Stimulated activated CD8-positive, alpha-beta memory T cell treated with anti-CD3 and anti-CD28 coated beads, Interleukin-7, amount 100 ng/mL, for 24 hours (primary cell): ENCODE measurements at places on chromosomes 2 and 18.

- DNase-seq: no peak
These were observed 181.3 kb upstream of the ZNF521 start for GRCh38 chr18:25533218-25533617.

DNA sequence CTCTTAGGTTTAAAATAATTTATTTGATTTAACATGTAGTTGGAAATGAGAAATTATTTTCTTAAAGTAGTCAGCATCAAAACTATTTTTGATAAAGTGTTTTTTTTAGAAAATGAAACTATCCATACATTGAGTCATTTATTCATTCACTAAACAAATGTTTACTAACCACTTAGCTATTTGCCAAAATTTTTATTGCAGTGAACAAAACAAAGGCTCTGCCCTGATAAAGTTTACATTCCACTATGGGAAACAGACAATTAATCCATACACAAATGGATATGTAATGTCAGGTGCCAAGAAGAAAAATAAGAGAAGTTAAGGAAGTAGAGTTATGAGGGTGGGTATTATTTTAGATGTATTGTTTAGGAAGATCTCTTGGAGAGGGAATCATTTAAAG, 19.1 kb upstream of the CCDC178 start:
- DNase-seq: no peak

GRCh38 chr2:206472094-206472493, 28.8 kb downstream of the ADAM23 start:
- no peak for DNase-seq

- no peak for DNase-seq
These were observed 270.3 kb downstream of the NEDD4L start for GRCh38 chr18:58314284-58314683.

- no peak for DNase-seq
These were observed 113.1 kb downstream of the CYP26B1 start for GRCh38 chr2:72034353-72035095.

DNA sequence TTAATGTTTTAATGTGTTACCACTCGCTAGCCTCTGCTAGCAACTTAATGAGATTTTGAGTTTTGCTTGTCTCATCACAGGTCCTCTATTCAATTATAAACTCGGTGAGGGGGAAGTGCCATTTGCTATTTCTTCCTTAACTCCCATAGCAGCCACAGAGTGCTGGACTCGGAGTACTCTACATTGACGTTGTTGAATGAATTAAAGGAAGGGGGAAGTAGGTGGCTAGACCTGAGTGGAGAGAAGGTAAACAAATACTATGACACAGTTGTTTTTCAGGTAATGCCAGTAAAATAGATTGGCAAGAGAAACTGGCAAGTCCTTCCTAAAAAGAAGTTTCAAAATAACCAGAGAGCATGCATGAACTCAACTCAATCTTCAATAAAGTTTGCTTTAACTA, 339.3 kb downstream of the HRH4 start:
- no peak for DNase-seq

DNA sequence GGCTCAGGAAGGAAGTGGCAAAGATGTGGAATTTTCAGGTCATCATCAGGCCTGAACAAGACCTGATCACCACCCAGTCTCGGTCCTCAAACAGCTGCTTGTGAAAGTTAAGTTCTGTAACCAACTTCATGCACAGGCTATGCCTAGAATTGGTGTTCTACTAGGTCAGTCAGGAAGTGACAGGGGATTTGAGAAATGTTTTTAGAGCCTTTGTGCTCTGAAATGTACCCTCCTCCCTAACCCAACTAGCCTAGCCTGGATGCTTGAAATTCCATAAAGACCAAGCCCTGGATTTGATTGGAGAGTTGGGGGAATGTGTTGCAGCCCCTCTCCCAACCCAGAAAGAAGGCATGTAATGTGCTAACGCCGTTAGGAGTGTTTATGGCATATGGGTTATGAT, 63.3 kb downstream of the TGOLN2 start:
- no peak for DNase-seq

- no peak for DNase-seq
These were observed 21.7 kb upstream of the CXCR4 start for GRCh38 chr2:136139631-136140030.

GRCh38 chr2:60567919-60568768, 14.7 kb upstream of the BCL11A start:
- no peak for DNase-seq

GRCh38 chr18:42092848-42093247, 137.8 kb downstream of the PIK3C3 start:
- no peak for DNase-seq

GRCh38 chr2:220219371-220219770, 591.9 kb downstream of the SLC4A3 start:
- no peak for DNase-seq

DNA sequence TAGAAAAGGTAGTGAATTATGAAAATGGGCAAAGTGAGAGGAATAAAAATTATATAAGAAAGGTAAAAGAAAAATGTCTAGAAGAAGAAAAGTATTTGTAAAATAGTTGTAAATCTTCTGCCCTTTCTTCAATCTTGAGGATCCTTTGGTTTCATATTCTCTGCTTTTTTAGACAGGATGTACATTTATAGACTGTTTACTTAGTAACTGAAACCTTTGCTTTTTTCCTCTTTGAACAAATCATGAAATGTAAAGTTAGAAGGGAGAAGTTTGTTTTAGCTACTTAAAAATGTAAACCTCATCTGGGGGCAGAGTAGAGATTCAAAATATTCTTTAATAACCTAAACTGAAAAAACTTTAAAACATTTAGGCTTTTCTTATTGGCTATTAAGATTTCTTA, 150.4 kb upstream of the ITGA4 start:
- no peak for DNase-seq

DNA sequence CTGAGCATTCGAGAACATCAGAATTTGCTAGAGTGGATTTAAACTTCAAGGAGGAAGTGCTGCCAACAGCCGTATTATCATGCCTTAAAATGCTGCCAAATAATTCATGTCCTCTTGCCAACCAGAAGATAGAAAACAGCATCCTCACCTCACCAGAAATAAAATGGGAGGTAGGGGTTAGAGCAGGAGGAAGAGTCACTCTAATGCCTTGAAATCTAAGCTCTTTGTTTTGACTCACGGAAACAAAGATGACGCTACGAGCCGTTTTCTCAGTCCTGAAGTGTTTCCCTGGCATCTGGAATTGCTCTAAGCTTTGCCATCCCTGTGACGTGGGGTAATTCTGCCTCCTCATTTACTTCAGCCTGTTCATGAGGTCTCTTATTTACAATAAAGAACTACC, 97.1 kb downstream of the PRPF40A start:
- DNase-seq: no peak

GRCh38 chr2:85453571-85453970, 35.1 kb downstream of the SH2D6 start:
- DNase-seq: no peak

DNA sequence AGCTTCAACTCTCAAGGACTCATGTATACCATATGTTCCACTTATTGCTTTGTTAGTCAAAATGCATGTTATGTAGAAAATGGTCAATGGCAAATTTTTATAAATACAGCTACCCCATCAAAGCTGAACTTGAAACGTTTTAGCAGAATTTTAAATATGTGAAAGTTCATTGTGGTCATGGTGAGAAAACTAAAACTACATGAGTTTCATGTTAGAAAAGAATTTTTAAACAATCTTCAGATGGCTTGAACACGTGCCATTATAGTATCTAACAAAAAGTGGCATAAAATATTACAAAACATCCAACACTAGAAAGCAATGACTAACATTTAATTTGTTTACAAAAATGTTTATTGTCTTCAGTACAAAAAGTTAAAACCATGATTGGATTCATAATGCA, 246.0 kb upstream of the KCNJ3 start:
- DNase-seq: no peak

DNA sequence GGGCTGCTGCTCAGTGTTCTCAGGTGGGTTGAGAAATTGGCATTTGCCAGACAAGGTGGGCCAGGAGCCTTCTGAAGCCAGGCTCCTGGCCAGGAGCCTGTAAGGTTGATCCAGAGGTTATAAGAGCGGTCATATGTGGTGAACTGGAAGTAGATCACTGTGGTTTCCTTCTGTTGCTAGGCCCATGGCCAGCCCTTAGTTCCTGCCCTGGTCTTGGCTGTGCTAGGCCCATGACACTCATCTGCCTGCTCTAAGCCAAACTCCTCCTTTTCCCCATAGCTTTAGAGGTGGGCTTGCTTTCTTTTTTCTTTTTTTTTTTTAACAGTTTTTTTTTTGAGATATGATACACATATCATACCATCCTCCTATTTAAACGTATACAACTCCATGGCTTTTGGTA, 5.0 kb upstream of the MGAT5 start:
- DNase-seq: no peak

GRCh38 chr2:60811491-60812375, 55.7 kb downstream of the PAPOLG start:
- no peak for DNase-seq

GRCh38 chr2:174054926-174055325, 89.8 kb upstream of the SP3 start:
- DNase-seq: no peak

DNA sequence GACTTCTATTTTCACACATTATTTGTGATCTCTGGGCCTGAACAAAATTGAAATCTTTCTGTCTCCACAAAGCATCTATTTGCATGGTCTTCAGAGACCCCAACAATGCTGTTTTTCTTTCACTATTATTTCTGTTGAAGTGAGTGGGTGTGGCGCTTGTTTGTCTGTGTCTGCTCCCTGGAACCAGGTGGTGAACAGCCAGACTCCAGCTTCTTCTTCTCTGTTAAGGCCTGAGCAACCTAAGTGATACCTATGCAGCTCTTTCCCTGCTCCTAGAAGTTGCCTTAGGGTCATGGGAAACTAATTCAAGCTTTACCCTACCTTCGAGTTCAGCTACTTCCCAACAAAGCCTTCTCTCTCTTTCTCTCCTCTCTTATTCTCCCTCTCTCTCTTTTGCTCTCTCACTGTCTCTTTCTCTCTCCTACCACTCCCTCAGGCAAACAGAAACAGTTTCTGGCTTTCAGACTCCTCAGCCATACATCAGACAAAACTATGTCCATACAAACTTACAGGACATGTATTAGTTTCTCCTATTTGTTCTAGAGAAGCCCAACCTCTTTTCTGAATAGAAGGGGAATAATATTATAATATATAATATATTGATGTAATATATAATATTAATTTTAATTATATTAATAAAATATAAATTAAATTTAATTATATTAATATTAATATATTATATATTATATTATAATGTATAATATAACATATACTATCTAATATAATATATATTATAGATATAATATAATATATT, 552.5 kb downstream of the DSC3 start:
- DNase-seq: no peak

DNA sequence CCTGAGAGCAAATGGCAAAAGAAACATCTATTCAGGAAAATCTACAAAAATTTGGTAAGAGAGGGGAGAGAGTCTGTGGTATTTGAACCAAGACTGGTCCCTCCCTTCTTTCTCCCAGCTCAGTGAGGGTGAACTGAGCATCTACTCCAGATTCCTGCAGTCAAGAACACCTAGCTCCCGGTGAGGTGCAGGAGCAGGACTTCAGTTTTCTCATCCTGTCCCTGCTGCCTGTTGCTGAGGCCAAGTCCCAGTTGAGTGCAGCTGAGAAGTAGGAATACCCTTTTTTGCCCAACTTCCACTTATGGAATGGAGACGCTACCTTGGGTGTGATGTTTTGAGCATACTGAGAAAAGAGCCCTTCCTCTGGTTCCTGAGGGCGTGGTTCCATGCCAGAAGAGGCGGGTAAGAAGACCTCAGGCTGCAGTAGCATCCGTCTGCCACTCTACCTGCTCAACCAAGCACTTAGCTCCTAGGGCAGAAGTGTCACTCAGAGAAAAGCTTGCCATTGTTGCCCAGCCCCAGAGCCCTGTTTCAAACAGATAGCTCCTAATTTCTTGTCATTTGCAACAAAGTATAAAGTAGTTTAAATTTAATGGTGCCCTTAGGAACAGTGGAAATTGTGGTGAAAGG, 112.9 kb downstream of the SOS1 start:
- DNase-seq: no peak

DNA sequence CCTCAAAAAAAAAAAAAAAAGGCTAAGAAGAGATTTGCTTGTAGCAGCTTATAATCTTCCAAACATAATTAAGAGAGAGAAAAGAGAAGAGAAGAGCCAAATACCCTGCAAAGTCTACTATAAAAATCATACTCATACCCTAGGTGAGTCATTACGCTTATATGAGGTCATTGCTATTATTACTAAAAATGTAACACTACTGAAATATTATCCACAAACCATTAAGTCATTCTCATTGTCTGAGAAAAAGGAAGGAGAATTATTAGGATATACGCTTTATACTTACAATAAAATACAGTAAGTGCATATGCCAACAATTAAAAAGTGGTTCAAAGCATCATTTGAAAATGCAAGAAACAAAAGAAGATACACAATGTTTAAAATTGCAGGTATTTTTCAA, 66.5 kb downstream of the COLEC12 start:
- DNase-seq: no peak

DNA sequence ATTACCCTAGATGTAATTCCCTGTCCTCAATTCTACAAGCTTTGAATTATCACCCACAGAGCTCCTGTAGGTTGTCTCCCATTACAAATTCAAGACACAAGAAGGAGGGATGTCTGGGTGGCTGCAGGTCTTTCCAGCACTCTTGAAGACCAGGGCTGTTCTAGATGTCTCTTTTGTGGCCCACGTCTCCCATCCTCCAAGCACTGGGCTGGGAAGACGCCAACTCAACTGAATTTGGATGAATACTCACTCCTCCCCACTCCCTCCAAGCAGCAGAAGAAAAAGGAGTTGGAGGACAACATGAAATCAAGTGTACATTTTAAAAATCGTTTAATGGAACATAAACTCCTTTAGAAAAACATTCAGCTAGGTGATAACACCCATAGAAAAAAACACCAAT, 31.2 kb downstream of the SMAD7 start:
- DNase-seq: no peak

DNA sequence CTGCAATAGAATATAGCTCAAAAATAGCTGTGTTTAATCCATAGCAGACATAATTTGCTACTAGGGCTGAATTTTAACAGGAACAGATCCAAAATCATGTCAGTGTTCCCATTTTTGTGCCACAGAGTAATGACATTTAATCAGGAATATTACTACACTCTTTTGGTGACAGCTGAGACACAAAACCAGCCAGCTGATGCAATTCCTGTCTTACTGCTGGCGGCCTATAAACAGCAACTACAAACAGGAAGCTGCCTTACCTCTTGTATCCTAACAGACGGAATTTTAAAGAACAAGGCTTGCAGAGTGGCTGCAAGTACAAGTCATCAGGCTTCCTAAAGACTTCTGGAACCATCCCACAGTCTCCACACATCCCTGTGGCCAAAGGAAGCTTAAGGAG, 218.1 kb downstream of the ZNF521 start:
- DNase-seq: no peak

- no peak for DNase-seq
These were observed 46.4 kb downstream of the ZNF521 start for GRCh38 chr18:25305584-25305983.

DNA sequence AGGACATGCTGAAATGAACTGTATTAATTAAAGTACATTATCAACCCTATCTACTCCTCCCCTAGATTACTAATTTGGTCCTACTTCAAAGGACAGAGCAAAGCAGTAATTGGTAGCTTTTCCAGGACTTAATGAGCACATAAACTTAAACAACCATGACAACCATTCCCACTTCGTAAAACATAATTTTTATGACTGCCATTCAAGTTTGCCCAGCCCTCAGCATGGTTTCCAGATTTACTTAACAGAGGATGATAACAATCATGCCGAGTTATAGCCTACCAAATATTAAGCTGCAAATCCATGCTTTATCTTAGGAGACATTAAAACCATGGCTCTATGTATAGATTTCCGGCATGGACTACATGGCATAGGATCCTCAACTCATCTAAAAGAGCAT, 401.1 kb upstream of the CHAC2 start:
- no peak for DNase-seq

- DNase-seq: no peak
These were observed 34.3 kb downstream of the NETO1 start for GRCh38 chr18:72833471-72833870.
